ENCODE measurements at places on chromosomes 1 and 21. TPM values are rescaled to one million over a fixed set of nuclear protein-coding genes. Genes with fewer than 3 reads are reported as not detected.

DNA sequence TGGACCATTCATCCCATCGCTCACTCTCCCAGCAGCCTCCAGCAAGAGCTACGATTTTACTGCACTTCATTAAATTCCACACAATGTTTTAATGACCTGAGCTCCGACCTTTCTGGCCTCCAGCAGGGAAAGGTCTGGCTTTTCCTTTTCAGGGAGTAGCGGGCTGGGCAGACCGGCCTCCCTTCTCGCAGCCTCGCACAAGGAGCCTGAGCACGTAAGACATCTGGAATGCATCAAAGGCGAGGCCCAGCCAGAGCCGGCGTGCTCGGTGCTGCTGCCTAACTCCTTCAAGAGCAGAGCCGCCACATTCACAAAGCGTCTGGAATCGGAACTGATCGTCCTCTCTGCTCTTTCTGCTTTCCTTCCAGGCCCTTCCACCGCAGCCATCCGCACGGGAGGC lies 32.5 kb upstream of the FHAD1 start:
- DNase-seq, result peak; percentile 92

- no peak for DNase-seq
These were observed 34.4 kb downstream of the HSD3B1 start for GRCh38 chr1:119541389-119541788.

DNA sequence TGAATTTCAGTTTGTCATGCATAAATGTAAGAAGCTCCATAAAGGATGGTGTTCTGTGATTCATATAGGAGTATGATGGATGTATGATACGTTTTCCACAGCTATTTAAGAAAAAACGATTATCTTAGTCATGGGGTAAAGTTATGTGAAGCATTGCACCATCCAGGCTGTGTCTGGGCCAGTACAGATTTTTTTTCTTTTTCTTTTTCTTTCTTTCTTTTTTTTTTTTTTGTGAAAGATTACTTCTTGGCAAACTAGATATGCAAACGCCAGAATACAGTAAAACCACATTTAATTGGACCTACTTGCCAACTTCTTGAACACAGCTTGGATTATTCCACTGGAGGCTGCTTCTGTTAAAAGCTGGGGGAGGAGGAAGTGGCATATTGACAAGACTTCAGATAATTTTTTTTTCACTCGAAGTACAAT lies 14.9 kb downstream of the ZBTB18 start:
- DNase-seq, result no peak

DNA sequence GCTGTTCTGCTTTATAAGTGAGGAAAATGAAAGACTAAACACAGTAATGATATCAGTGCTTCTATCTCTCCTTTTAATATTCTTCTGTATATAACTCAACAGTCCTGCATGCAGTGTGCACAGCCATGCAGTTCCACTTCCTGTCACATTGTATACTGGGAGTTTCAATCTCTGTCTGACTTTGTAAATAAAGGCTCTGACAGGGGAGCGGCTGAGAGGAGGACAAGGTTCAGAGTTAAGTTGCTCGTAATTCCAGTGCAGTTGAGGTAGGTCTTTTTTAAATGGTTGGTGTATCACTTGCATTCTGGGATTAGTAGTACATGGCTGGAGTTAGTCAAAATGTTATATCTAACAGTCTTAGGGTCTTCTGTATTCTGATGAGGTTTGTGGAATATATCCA lies 264.5 kb downstream of the OLFM3 start:
- no peak for DNase-seq

DNA sequence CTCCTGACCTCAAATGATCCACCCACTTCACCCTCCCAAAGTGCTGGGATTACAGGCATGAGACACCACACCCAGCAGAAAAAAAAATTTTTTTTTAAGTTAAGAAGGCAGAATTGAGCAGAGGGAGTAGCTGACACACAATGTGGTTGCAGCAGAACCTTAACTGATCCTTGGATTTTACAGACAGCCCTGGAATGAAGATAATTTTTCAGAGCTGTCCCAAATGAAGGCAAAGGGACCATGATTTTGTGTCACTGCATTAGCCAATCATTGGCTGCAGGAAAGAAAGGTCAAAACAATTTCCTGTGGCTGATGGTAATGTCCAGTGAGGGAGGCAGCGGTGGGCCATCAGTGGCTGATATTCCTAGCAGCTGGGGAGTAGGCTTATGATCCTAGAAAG lies 19.3 kb upstream of the AQP10 start:
- no peak for DNase-seq

- no peak for DNase-seq
These were observed 19.5 kb upstream of the COL6A2 start for GRCh38 chr21:46078322-46078977.

GRCh38 chr1:248820041-248820585 lies 5.6 kb downstream of the SH3BP5L start:
- no peak for DNase-seq

- DNase-seq, result no peak
These were observed 223.6 kb downstream of the LRRC7 start for GRCh38 chr1:69791311-69791710.

DNA sequence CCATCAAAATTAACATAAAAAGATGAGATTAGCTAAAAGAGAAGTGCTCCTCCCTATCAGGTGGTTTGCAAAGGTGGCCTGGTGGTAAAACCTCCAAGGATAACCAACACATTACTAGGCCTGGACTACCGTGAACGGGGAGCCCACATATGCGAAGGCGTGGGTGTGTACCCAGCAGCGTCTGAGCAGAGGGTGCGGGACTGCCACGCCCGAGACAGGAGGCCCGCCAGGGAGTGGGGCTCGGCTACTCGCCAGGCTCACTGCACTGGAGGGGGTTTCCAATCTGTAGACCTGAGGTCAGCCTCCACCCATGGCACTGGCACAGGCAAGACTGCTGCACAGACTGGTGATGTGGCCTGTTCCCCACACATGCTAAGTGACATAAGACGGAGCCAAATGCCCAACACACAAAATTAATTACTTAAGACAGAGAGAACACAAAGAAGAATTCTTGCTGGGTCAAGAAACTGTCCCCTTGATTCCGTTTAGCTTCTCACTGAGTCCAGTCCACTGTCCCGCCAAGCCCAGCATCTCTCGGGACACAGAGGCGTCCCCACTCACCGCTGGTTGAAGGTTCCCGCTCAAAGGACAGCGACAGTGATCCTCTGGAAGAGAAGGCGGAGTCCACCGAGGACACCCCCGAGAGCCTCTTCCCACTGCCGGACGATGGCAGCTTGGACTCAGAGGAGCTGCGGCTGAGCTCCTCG lies 23.4 kb downstream of the RIPK4 start:
- DNase-seq, result no peak

DNA sequence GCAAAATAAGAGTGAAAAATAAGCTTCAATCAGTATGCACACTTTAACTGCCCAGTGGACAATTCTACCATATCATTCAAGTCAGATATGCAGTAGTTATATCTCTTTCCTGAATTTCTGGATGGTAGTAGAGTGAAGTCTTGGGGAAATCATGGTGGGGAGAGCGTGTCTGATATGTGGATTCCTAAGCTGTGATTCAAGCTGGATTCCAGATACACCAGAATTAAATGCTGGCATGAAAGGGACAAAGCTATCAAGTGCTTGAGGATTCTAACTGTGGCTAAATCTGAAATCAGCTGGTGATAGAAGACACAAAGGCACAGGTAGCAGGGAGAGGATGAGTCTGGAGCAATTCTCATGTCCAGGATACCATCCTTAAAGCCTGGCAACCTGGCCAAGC lies 323.5 kb downstream of the DUSP10 start:
- DNase-seq, result no peak

GRCh38 chr1:189619682-189620332 lies 857.9 kb downstream of the BRINP3 start:
- DNase-seq, result no peak

DNA sequence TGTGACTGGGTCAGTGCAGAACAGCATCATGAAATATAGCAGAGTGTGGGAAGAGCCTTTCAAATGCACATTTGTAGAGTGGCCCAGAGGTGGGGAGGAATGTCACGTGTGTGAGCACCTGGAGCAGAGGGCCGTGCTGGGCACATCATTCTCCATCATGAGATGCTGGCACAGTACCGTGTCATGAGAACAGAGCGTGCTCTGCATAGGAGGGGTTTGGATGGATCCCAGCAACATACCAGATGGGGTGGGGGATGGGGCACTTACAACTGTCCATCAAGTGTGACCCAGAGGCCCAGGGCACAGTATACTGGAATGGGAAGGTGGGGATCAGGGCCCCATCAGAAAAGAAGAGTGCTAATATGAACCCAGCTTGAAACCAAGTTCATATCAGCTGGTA lies 182.0 kb downstream of the LMX1A start:
- DNase-seq, result no peak

GRCh38 chr1:209707308-209707707 lies 2.7 kb downstream of the HSD11B1 start:
- no peak for DNase-seq

DNA sequence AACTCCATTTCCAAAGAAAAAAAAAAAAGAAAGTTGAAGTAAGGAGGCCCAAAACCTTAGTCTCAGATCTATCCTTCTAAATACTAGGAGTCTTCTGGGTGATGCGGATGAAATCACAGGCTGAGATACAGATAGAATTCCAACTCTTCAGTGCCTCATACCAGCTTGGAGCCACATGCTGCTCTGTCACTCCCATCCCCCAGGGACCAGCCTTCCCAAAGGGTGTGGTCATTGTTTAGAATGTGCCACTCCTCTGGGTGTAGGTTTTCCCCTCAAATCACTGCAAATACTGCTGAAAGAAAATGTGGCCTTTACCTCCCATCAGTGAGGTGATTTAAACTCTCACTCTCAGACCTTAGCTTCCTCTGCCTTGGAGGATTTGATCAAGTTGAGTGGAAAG lies 112.9 kb downstream of the CDC7 start:
- DNase-seq, result no peak

- DNase-seq, result no peak
These were observed 9.5 kb downstream of the DNM3 start for GRCh38 chr1:171850651-171851350.

Gene CCDC30
- polyA plus RNA-seq, result 3.2 TPM

Gene F11R
- 8.2 TPM for polyA plus RNA-seq

Measured in muscle of back (tissue), 13 donors.